ENCODE measurements at places on chromosomes 16 and 17.

DNA sequence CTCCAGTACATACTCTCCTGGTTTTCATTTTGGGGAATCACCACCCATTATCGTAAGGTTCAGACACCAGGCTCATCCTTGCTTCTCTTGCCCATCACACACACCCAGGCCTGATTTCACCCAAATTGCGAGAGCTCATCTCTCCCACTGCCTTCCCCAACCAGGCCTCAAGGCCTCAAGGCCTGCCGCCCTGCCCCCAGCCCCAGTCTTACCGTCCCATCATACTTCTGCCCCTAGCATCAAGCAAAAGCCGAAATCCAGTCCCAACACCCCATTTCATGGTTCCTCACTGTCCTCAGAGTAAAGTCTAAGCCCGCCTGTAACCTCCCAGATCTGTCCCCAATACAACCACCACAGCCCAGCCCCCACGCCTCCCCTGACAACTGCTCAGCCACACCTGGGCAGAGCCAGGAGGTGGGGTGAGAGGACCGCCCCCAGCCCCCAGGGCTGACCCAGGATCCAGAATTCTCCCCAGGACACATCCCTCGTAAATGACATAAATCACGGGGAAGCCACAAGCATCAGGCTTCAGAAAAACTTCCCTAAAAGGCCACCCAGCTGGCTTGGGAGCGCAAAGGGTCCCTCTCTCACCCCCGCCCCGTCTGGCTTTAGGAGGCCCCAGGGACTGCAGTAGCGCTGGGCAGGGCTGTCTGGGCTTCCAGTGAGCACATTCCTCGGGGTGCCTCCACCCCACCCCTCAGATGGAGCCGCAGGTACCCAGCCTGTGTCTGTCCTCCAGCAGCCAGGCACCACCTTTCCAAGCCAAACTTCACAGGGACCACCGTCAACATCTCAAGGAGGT is 9.6 kb upstream of the P2RX1 start:
- no peak for DNase-seq

DNA sequence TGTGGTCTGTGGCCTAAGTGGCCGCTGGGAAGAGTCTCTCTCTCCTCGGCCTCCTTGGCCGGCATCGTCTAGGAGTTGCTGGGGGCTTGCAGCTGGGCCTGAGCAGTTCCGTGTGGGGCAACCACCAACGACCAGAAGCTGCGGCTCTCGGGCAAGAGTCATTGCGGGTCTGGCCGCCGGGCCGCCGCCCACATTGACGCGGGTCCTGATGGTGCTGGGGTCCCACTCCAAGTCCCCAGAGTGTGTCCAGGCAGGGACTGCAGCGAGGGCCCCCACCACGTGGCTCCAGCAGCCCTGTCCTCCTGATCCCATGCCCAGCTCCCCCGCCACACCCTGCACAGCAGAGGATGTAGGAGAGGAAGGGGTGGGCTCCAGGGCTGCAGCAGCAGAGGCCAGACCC is 30.9 kb downstream of the UNKL start:
- DNase-seq, result no peak

- no peak for DNase-seq
Measured at GRCh38 chr17:19753051-19753509, 5.0 kb upstream of the ALDH3A1 start.

GRCh38 chr16:47728205-47728604 is 267.1 kb downstream of the PHKB start:
- DNase-seq, result no peak

GRCh38 chr17:57090560-57091185 is 5.6 kb downstream of the AKAP1 start:
- DNase-seq, result no peak

- no peak for DNase-seq
Measured at GRCh38 chr16:55656691-55657092, 904 bp downstream of the SLC6A2 start.

DNA sequence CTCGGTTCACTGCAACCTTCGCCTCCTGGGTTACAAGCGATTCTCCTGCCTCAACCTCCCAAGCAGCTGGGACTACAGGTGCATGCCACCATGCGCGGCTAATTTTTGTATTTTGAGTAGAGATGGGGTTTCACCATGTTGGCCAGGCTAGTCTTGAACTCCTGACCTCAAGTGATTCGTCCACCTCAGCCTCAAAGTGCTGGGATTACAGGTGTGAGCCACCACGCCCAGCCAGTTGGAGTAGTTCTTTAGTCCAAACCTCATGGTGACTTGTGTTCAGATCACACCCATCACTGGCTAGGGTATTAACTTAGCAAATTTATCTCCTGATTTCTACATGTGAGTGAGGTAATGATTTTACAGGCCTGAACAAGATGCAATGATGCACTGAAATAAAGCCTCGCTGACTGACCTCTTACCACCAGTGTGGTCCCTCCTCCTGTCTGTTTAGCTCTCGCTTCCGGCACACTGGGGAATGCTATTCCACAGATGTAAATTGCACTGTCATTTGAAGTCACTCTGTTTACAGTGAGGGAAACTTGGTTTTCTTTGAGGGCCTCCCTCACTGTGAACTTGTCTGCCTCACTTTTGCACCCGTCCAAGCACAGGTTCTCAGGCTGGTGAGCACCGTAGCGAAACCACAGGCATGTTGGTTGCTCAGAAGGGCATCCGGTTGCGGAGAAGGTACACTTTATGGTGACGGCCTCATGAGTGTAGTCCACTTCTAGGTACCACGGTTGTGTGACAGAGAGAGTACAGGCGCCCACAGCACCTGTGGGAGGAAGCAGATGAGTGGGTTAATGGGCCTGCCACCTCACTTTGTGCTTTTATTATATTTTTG is 5.5 kb downstream of the IGSF6 start:
- peak; percentile 55 for DNase-seq

DNA sequence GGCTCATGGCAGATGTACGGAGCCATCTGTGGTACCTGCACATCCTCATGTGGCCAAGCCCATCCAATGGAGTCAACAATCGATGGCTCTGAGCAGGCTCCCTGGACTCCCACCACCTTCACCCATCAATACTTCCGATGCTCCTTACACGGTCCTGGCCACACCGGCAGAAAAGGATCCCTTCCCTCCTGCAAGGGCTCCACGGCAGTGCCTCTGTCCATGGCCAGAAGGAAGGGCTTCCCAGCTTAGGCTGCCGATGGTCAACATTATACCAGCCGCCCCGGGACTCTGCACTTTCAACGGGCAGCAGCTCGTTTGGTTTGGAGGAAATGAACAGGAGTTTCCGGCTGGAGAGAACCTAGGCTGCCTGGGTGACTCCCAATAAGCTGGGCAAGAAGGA is 13.2 kb downstream of the SLX4 start:
- no peak for DNase-seq

- no peak for DNase-seq
Measured at GRCh38 chr17:38713456-38714075, 8.5 kb downstream of the MLLT6 start.

DNA sequence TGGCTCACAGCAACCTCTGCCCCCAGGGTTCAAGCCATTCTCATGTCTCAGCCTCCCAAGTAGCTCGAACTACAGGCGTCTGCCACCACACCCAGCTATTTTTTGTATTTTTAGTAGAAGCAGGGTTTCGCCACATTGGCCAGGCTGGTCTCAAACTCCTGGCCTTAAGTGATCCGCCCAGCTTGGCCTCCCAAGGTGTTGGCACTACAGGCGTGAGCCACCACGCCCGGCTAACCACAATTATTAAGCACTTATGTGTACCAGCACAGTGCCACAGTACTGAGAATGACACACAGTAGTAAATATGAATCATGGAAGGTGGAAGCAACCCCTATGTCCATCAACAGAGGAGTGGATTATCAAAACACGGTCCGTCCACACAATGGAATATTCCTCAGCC is 49.8 kb downstream of the COTL1 start:
- no peak for DNase-seq

GRCh38 chr16:57304169-57305061 is 19.9 kb upstream of the PLLP start:
- DNase-seq, result no peak

DNA sequence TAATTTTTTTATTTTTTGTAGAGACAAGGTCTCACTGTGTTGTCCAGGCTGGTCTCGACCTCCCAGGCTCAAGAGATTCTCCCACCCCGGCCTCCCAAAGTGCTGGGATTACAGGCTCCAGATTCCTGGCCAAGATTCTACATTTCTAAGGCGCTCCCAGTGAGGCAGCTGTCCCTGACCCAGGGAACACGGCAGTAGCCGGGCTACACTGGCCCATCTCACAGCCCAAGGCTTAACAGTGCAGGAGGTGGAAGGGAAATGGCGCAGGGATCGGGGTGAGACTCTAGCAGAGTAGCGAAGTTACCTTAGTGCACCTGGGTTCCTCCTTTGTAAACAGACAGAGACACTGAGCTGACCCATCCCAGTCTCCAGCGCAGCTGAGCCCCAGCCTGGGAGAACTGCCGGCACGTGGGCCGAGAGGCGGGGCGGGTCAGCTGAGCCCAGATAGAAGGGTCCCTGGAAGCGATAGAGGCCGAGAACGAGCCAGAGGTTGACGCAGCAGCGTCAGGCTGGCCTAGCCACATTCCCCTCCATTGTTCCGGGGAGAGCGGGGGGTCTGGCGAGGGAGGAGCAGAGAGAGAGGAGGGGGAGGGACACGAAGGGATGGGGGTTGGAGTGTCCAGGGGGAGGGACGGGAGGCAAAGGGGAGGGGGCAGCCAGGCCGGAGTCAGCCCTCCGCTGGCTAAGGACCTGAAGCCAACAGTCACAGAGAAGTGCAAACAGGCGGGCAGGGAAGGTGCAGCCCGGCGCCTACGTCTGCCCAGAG is 2.5 kb downstream of the CARHSP1 start:
- no peak for DNase-seq

- no peak for DNase-seq
Measured at GRCh38 chr17:38532451-38532850, 73.3 kb downstream of the SRCIN1 start.

DNA sequence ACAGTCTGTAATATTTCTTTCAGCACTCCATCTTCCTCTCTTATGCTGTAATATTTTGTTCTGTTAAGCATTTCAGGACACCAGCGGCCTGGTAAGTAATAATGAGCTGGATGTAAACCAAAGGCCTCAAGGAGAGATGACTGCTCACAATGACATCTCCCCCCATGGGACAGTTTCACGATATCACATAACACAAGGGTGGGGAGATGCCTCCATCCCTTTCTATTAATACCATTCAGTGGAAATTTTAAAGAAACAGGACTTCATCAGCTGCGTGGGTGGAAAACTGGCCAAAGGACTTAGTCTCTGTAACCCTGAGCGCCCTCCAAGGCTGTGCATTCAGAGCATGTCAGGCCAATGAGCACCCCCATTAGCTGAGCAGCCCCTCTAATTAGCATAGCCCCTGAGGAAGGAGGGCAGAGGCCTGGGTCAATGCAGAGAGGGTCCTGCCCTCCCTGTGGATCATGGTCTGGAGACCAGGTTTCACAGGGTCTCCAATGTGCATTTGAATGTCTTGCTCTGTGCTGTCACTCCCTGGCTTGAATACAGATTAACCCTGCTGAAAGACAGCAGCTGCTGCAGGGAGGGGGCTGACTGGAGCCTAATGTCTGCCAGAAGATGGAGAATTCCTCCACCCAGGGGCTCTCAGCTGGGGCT is 156.4 kb downstream of the HS3ST2 start:
- DNase-seq, result no peak

DNA sequence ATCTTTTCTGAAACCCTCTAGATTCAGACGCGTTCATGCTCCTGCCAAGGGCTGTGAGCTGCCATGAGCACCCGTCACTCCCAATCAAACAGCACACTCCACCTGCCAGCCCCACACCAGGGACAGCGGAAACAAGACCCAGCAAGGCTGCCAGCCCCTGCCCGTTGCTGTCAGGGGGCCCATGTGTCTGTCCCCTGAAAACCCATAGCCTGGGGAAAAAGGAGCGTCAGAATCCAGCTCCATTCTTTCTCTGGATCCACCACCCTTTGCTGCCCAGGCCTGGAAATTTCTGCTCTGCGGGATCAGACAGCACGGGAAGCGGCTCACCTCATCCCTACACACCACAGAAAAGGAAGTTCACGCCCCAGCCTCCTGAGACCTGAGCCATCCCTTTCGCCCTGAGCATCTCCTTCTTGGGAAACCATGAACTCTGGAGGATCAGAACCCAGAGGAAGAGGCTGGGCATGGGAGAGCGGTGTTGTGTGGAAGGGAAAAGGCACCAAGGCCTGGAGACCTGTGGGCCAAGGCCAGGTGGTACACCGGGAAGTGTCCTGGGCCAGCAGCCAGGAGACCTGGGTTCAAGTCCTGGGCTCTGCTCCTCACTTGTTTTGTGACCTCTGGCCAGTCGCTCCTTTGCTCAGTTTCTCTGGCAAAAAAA is 51.5 kb upstream of the RCVRN start:
- no peak for DNase-seq

DNA sequence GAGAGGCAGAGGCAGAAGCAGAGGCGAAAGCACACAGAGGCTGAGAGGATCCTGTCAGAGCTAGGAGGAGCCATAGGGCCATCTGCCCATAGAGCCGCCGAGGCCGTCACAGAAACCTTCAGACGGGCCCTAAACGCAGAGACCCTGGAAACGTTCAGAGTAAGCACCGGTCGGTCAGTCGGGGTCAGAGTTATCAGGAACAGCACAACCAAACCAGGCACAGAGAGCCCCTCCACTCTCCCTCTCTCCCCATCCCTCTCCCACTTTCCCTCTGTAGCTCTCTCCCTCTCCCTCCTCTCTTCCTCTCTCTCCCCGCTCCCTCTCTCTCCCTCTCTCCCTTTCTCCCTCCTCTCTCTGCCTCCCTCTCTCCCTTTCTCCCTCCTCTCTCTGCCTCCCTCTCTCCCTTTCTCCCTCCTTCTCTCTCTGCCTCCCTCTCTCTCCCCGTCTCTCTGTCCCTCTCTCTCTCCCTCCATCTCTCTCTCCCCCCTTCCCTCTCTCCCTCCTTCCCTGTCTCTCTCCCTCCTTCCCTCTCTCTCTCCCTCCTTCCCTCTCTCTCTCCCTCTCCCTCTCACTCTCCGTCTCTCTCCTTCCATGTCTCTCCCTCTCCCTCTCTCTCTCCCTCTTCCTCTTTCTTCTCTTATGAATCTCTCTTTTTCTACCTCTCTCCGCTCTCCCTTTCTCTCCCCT is 138.9 kb downstream of the C16orf95 start:
- DNase-seq, result no peak

- no peak for DNase-seq
Measured at GRCh38 chr17:52297230-52298010, 138.9 kb upstream of the CA10 start.

GRCh38 chr16:23640615-23640930 is 537 bp downstream of the PALB2 start:
- no peak for DNase-seq

DNA sequence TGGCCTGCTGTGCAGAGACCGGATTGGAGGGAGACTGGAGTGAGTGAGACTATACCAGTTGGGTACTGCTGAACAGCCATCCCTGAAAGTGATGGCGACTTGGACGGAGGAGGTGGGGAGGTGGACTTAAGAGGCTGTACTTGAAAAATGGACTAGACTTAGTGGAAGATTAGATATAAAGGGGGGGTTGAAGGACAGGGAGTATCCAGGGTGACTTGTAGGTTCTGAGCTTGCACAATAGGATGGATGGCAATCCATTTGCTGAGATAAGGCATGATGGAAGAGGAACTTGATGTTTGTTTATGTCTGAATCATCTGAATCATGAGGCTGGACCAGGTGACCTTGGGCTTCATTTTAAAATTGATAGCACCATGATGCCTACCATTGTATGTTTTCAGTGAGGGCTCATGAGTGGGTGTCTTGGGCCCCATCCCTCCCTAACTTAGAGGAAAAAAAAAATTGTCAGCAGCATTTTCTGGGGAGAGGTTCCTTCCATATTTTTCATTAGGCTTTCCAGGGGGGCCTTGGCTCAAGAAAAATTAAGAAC is 41.2 kb downstream of the PRKCA start:
- DNase-seq, result no peak
